GM04504 (cell line): ENCODE measurements at places on chromosomes 12 and 14.

DNA sequence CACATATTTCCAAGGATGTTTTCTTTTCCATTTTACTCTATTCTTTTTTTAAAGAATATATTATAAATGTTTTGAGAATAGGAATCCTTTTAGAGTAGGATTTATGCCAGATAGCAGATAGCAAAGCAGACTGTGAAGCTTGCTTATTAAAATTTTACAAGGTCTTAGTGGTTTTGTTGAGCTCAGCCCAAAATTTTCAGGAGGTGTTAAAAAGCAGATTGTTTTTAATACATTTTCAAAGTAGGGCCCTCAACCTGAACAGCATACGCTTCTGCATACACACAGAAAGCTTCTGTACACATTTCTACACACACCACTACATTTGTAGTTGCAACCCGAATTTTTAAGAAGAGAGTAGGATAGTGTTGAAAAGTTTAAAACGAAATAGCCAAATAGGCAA lies 151.0 kb downstream of the EPS8 start:
- DNase-seq, result no peak

GRCh38 chr12:7915661-7916403 lies 20.2 kb downstream of the SLC2A3 start:
- no peak for DNase-seq

- DNase-seq, result no peak
Observed at GRCh38 chr12:51997136-51997535, 9.6 kb upstream of the TAMALIN start.

DNA sequence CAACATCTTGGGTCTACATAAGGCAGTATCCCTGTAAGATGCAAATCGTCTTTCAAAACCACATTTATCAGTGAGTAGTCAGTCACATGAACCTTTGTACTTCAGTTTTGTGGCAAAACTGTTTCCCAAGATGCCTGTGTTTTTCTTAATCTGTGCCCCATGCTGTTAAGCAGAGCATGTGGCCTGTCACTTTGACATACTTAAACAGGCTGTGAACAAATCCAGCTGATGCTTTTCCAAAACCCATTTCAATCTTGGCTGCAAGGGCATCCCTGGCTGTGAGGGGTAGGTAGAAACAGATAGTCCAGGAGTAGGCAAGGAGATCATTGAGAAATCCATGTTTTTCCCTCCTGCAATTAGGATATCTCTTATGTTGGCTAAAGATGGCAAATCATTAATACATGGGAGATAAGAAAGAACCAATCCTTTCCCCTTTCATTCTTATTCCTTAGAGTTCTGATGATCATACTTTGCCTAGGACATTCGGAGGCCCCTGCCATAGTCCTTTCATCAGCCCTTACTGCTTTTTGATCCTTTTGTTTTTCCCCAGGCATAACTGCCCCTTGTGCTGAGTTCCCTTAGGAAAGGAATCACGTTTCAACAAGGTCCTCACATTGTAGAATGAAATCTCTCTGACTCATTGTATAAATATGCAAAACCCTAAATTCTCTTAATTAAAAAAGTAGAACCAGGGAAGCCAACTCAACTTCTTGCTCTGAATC lies 121.1 kb upstream of the EEA1 start:
- DNase-seq, result peak; percentile 28

- no peak for DNase-seq
Observed at GRCh38 chr12:124779161-124780141, 84.2 kb downstream of the SCARB1 start.

GRCh38 chr14:35470755-35471154 lies 63.2 kb upstream of the INSM2 start:
- peak; percentile 1 for DNase-seq

DNA sequence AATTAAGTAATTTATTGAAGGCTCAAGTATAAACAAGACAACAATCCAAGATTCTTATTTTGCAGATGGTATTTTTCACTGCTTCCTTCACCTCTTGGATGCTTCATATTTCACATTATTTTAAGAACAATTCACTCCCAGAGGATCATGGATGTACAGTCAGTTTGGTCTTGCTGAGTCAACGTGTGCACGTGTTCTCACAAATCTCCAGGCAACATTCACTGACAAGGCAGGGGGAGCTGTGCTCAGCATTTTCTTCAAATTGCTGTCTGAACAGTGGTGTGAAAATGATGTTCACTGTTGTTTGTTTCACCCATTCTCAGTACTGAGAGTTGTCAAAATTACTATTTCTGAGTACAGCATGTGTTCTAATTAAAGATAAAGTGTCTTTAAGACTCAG lies 118.3 kb upstream of the SLC38A4 start:
- no peak for DNase-seq

DNA sequence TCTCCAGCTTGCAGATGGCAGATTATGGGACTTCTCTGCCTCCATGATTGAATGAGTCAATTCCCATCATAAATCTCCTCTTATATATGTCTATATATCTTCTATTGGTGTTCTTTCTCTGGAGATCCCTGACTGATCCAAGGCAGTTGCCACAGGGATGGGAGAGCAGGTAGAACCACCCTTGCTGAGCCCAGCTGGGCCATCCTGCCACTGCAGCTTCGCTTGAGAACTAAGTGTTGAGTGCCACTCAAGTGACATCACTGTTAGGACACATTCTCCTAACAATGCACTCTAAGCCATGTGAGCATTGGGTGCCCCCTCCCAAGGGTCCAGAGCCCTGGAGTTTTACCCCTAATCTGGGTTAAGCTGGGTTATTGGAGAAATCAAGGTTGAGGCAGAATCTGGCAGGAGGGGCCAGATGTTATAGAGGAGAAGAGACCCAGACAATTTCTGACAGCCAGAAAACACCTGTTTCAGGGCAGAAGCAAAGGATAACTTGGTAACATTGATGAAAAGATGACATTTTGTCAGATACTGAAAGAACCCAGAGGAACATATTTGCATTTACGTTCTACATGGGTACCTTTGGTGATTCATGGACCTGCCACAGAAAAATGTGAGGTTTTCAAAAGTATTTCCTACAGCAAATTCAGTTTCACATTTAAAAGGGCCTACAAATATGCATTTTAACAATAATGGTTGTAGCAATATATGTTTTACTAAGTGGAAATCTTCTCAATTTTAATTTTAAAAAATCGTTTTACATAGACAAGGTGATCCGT lies 57.2 kb upstream of the MAX start:
- no peak for DNase-seq

DNA sequence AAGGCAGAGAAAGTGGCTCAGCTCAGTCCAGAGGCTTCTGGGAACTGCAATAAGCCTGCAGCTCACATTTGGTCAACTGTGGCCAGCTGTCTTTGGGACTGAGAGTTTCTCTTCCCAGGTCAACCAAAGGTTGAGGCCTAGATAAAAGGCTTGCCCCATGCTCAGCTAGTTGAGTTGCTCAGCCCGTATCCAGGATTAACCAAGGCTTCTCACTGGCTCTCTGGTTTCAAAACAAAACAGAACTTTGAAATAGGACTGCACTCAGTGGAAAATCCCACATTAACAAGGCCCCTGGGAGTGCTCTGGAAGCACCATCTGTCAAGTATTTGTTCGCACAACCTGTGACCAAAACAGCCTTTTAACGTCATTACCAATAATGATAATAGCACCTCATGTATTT lies 40.3 kb upstream of the NUAK1 start:
- peak; percentile 34 for DNase-seq

- DNase-seq, result peak; percentile 46
Observed at GRCh38 chr12:123471374-123472068, 13.6 kb downstream of the SNRNP35 start.

DNA sequence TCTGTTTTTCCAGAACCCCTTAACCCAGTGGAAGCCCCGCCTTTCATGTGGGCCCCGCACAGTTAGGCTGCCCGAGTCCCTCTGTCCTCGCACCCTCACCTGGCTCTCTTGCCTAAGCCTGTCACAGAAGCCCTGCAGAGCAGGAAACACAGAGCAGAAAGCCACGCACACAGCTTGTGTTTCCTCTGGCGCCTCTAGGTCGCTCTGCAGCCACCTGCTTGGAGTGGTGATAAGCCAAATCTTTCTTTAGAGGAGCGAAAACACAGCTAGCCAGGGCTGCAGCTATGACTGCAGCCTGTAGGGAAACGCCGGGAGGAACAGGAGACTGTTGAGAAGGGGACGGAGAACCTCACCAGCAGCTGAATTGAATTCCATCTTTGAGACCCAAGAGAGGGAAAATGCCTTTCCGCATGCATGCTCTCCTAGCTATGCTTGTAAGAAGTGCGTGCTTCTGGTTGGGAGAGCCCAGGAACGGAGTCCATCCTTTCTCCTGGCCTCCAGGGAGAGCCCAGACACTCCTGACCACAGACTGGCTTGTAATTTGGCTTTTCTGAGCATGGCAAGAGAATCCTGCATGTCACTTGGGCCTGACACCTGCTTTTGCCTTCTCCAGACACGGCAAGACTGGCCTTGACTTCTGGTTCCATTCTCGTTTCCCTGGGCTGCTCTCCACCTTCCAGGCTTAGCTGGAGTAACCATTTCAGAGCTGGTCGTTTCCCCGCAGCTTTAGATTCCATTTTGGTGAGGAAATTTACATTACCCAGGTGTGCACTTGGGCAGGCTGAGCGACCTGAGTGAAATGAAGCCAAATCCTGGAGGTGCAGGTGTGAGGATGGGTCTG lies 301.6 kb downstream of the CACNA1C start:
- DNase-seq, result no peak

GRCh38 chr12:125518074-125518473 lies 452.8 kb downstream of the AACS start:
- no peak for DNase-seq

- no peak for DNase-seq
Observed at GRCh38 chr14:99643343-99643742, 1.6 kb upstream of the HHIPL1 start.

DNA sequence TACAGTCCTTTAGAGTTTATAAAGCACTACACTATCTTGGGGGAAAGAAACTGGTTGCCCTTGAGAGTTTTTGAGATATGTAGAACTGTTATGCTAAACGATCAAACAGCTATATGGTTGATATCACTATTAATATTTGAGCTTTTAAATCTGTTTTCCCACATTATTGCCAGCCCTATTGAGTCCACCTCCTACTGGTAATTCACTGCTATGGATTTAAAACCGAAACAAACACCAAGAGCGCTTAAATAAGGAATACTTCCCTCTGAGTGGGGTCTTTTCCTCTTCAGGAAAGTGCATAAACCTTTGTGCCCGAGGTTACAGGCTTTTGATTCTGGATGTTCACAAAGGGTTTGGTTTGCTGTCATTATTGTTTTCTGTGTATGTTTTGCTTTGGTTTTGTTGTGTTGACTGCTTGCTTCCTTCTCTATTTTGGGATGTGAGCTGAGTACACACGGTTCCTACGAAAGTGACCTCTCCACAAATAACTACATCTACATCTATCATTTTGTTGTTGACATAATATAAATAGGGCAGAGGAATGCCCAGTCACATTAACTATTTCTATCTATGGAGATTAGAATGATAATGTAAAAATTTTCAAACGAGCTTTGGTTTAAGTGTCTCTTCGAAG lies 44.8 kb downstream of the LGR5 start:
- DNase-seq, result no peak
